A549 treated with RU486 at 1 μM for 4 hours (cell line): ENCODE measurements at places on chromosomes 1 and 21. TPM values are rescaled to one million over a fixed set of nuclear protein-coding genes. Genes with fewer than 3 reads are reported as not detected.

Gene PTPRC
- total RNA-seq, result not detected in 5 replicates

Gene LINGO4
- not detected in 5 replicates for total RNA-seq

Gene KLHDC8A
- total RNA-seq, result 0.29 to 0.64 TPM (median 0.49 TPM) in 5 replicates

Gene CFAP107
- total RNA-seq, result not detected in 5 replicates

Gene CRYAA
- total RNA-seq, result not detected in 5 replicates

Gene KRTAP13-2
- not detected in 5 replicates for total RNA-seq

Gene BSND
- total RNA-seq, result not detected in 5 replicates

Gene KRTAP13-1
- total RNA-seq, result not detected in 5 replicates

Gene CRP
- total RNA-seq, result not detected in 5 replicates

Gene MOB3C
- 3.4 to 4.8 TPM (median 4.2 TPM) in 5 replicates for total RNA-seq

Gene PCSK9
- 2.5 to 5.1 TPM (median 3.9 TPM) in 5 replicates for total RNA-seq

Gene STIL
- 8.0 to 11.0 TPM (median 10.6 TPM) in 5 replicates for total RNA-seq

Gene VAV3
- total RNA-seq, result 0.79 to 2.1 TPM (median 1.3 TPM) in 5 replicates

Gene OR14I1
- total RNA-seq, result not detected in 5 replicates

Gene LCE1D
- not detected in 5 replicates for total RNA-seq

Gene PADI1
- 1.4 to 2.7 TPM (median 1.7 TPM) in 5 replicates for total RNA-seq

Gene SLAMF7
- 1.6 to 2.6 TPM (median 1.8 TPM) in 5 replicates for total RNA-seq

Gene SYPL2
- 0.06 to 0.13 TPM (median 0.10 TPM) in 4 of 5 replicates, not detected in the other for total RNA-seq

Gene KLHL21
- 20.6 to 32.5 TPM (median 26.0 TPM) in 5 replicates for total RNA-seq

Gene EFNA3
- 3.0 to 5.4 TPM (median 3.9 TPM) in 5 replicates for total RNA-seq

Gene PKP1
- total RNA-seq, result 0.02 to 0.08 TPM (median 0.05 TPM) in 5 replicates

Gene C4BPA
- total RNA-seq, result 0.30 to 0.86 TPM (median 0.63 TPM) in 5 replicates

Gene CASZ1
- total RNA-seq, result 1.1 to 1.9 TPM (median 1.7 TPM) in 5 replicates

Gene VTCN1
- 0.06 to 0.11 TPM (median 0.07 TPM) in 3 of 5 replicates, not detected in the others for total RNA-seq

Gene MAGOH
- 64.8 to 104 TPM (median 67.9 TPM) in 5 replicates for total RNA-seq

Gene HAO2
- total RNA-seq, result not detected in 5 replicates

Gene ANGPTL1
- total RNA-seq, result not detected in 5 replicates

Gene TTC22
- total RNA-seq, result 0.08 TPM in 1 of 5 replicates, not detected in the others

Gene CFHR2
- not detected in 5 replicates for total RNA-seq

Gene NCAM2
- not detected in 5 replicates for total RNA-seq

Gene PFKFB2
- 5.3 to 6.7 TPM (median 6.2 TPM) in 5 replicates for total RNA-seq

Gene OR2L2
- 0.02 to 0.06 TPM in 2 of 5 replicates, not detected in the others for total RNA-seq

Gene C1QTNF12
- 0.59 to 1.7 TPM (median 1.1 TPM) in 5 replicates for total RNA-seq

Gene FCMR
- total RNA-seq, result 3.7 to 7.0 TPM (median 4.5 TPM) in 5 replicates

Gene HES3
- total RNA-seq, result not detected in 5 replicates

Gene ACTA1
- 0.09 to 0.29 TPM (median 0.13 TPM) in 5 replicates for total RNA-seq

Gene LEMD1
- not detected in 5 replicates for total RNA-seq

Gene GJB4
- total RNA-seq, result 0.07 to 0.13 TPM (median 0.13 TPM) in 3 of 5 replicates, not detected in the others

Gene RGSL1
- total RNA-seq, result not detected in 5 replicates

Gene INSRR
- total RNA-seq, result not detected in 5 replicates

Gene MRPL55
- 76.6 to 89.1 TPM (median 83.1 TPM) in 5 replicates for total RNA-seq
